ENCODE measurements at places on chromosomes 16 and 17.

GRCh38 chr17:3990386-3991127 lies 26.3 kb upstream of the ATP2A3 start:
- DNase-seq, result no peak

- DNase-seq, result peak; percentile 83
These were observed 271.5 kb downstream of the PHKB start for GRCh38 chr16:47732523-47733111.

- no peak for DNase-seq
These were observed 105.7 kb downstream of the IRX5 start for GRCh38 chr16:55036371-55036821.

- DNase-seq, result no peak
These were observed 5.6 kb upstream of the HSD3B7 start for GRCh38 chr16:30979170-30980022.

DNA sequence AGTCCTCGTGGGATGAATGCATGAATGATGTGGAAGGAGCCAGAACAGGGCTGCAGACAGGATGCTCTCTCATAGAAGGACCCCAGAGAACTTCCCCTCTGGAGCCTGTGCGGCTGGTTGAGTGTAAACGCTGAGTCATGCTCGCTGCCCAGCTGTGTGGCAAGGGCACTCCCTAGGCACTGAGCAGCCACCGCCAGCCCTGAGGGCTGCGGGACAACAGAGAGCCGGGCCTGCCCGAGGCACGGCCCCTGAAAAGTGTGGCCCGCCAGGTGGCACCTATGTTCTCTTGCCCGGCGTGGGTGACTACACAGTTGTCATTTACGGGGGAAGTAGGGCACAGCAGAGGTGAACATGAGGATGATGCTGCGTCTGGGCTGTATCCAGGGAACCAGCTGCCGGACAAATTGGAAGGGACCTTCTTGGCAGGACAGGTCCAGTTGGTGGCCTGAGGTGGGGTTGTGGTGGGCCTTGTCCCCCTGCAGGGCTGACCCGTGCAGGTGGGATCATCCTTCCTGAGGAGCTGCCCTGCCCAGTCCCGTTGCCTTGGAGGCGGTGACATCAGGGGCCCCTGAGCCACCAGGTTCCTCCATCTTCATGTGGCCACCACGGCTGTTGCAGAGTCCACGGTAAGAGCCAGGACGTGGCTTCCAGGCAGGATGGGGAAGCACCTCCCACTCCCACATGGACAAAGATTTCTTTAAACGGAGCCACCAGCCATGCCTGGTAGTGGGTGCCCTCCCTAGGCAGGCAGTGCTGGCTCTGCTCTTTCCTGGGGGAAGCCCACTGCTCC lies 94.8 kb upstream of the CBX4 start:
- DNase-seq, result no peak

DNA sequence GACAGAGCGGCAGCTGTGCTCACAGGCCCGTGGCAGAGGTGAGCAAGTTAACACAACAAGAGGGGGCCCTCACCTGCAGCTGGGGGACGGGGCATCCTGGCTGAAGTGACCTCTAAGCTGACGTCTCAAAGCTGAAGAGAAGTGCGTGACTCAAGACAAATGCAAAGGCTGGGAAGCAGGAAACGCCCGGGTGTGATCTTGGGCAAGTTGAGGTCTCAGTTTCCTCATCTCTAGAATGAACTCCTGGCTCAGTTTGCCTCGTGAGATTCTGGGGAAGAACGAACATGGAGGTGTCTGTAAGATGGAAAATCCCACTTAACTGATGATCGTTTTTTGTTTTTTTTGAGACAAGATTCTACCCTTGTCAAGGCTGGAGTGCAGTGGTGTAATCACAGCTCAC lies 40.1 kb upstream of the C1QL1 start:
- DNase-seq, result no peak

GRCh38 chr17:78997231-78997741 lies 12.3 kb downstream of the CANT1 start:
- DNase-seq, result no peak

GRCh38 chr16:50304467-50305440 lies 38.4 kb downstream of the ADCY7 start:
- DNase-seq, result no peak

GRCh38 chr17:18225642-18226283 lies 328 bp downstream of the LLGL1 start:
- DNase-seq, result no peak

DNA sequence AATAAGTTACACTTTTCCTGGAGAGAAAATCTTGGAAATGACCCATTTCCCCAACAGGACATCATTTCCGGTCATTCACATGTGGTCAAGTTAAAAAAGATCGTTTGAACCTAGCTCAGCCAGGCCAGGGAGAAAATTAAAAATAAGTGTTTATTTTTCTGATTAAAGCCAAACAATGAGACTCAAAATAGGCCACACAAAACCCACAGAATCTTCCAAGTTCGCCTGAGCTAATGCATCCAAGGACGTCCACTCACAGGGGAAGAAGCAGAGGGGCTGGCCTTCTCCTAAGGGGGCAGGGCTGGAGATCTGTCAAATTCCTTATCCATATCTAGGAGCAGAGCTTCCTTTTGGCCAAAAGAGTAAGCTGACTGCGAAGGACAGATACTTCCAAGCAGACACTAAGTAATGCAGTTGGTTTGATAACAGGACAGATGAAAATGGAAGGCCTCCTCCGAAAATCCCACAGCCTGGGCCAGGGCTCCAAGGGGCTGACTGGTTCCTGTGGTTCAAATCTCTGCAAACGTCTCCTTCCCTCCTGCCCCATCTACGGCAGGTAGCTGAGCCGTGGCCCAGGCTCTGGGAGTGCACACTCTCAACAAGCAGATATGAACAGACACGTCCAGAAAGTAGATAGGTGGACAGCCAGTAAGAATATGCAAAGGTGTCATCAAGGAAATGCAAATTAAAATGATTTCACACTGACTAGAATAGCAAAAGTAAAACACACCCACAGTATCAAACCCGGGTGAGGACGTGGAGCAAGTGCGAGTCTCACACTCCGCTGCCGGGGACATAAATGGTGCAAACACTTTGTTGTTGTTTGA lies 98.5 kb downstream of the MRM3 start:
- peak; percentile 26 for DNase-seq

DNA sequence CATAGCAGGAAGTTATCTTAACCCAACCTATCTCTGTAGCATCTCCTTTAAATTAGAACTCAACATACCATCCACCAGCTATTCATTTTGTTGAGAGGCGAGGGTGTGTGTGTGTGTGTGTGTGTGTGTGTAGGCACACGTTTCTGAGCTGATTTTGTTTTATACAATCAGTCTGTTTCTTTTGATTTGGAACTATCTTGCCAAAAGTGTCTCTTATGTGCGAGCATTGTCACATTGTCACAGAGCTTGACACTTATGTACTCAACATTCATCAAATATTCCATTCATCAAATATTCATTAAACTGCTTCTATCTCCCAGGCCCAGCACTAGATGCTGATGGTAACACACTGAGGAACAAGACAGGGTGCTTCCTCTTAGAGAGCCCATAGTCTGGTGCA lies 180.4 kb downstream of the HAPSTR1 start:
- no peak for DNase-seq

- no peak for DNase-seq
These were observed 522 bp downstream of the DNASE1 start for GRCh38 chr16:3655030-3655395.

GRCh38 chr16:49158029-49158642 lies 123.5 kb downstream of the CBLN1 start:
- peak; percentile 37 for DNase-seq
